ENCODE measurements at places on chromosomes 7 and 10. TPM values are rescaled to one million over a fixed set of nuclear protein-coding genes. Genes with fewer than 3 reads are reported as not detected.

DNA sequence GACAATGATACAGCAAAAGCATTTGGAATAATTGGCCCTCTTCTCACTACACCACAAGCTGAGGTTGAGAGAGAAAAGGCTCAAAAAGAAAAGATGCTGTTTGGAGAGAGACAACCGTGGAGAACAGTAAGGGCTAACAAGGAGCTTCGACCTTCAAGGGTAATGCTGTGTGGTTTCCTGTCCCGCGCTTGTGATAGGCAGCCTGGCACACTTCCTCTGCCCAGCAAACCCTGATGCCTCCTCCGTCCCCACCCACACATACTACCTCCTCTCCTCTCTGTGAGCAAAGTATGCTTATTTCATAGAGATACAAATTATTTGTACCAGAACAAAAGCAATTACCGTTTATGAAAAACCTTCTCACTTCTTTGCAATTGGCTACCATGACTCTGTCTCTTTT is 755.4 kb downstream of the KCNMA1 start:
- no peak for DNase-seq

GRCh38 chr10:80518807-80519360 is 18.8 kb upstream of the SH2D4B start:
- no peak for DNase-seq

DNA sequence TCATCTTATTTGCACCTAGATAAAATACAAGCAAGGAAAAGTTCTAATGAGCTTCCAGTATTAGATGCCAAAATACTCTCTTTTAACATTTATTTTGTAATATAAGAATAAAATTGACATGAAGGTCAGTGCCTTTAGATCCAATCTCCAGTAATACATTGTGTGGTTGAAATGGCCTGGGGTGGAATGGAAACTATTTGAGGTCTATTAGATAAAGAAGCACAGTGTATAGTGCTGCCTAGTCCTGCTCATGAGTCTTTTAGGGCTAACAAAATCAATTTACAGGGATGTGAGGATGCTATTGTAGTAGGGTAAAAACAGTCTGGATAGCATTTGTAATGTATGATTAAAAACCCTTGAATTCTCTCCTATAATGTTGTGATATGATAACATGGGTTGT is 84.5 kb upstream of the ETV1 start:
- no peak for DNase-seq

DNA sequence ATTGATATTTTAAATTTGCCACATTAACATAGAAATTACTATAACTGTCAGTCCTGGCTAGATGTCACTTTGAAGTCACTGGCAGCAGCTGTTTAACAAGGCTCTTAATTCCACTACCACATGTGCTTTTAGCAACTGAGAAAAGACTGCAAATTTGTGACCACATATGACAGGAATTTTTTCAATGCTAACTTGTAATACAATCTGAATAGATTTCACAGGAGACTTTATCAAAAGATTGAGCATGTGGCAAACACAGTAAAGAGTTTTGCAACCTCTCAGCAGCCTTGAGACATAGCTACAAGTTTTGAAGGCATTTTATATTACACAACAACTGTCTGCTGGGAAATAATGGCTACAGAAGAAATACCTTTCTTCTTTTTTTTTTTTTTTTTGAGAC is 73.0 kb downstream of the MICU1 start:
- DNase-seq, result no peak

DNA sequence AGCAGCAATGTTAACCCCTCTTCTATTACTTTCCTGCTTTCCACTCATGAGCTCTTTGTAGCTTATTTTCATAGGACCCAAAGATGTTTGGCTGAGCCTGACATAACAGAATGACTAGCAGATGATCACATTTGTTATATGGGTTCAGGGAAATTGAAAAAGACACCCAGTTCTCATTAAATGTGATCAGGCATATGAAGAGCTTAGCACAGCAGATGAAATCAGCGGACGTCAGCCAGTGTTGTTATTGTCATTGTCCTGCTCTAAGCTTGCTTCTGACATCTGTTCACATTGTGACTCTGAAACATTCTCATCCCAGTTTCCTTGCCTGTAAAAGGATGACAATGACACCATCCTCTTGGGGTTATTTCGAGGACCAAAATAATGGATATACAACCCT is 43.5 kb downstream of the FAM241B start:
- DNase-seq, result no peak

EPHA1 gene
- 0.26 TPM for polyA plus RNA-seq

DNA sequence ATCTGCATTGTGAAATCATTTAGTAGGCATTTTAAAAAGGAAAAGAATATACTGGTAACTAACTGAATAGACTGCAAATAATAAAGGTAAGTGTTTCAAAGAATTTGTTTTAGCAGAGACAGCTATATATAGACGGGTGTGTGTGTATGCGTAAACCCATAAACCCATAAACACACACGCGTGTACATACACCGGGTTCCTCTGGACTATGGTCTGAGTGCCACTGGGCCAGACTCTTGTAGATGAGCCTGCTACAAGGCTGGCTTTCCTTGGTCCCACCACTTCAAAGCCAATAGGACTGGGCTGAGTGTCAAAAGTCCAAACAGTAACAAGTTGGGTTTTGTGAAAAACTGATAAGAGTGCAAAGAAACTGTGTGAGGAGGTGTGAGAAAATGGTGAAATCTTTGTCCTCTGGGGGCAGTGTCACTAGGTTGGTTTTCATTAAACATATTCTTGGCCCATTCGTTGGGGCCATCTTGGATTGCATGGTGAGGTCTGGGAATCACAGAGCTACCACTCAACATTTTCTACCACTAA is 39.8 kb downstream of the GNA12 start:
- no peak for DNase-seq

GRCh38 chr7:16055263-16055976 is 365.9 kb downstream of the CRPPA start:
- DNase-seq, result no peak

ITPRID1 gene
- polyA plus RNA-seq, result not detected

DNA sequence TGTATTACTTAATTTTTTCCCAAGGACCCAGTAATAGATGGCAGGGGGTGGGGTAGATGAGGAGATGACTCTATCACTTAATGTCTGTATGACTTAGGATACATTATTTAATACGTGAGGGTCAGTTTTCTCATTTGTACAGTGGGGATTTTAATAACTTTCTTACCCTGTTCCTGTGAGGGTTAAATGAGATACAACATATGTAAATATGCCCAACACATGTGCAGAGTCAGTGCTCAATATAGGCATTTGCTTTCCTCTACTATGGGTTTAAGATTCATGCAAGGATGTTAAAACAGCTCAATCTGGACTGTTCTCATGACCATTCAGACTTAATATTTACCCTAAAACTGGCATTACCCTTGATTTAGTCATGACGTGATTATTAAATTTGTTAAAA is 31.2 kb downstream of the ST7 start:
- no peak for DNase-seq

HGF gene
- 1.5 TPM for polyA plus RNA-seq

SEMA3D gene
- polyA plus RNA-seq, result 48.7 TPM

GRCh38 chr10:34480345-34480744 is 334.8 kb downstream of the PARD3 start:
- DNase-seq, result no peak

DNA sequence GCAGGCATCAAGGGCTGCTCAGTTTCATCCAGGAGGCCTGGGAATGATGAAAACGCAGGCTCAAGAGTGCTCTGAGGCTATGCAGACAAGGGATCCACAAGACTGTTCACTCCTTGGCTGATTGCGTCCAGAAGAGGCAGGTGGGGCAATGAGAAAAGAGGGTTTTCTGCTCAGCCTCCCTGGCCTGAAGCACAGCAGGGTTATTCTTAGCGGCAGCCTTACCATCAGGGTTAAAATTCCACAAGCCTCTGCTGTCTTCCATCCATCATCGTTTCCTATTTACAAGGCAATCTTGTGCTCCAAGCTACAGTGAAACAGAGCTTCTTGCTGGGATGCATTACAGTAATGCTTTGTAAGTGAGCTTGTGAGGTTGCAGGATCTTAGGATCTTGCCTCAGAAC is 129.4 kb upstream of the SHH start:
- no peak for DNase-seq

GRCh38 chr10:67669978-67670377 is 26.0 kb downstream of the CTNNA3 start:
- no peak for DNase-seq

DNA sequence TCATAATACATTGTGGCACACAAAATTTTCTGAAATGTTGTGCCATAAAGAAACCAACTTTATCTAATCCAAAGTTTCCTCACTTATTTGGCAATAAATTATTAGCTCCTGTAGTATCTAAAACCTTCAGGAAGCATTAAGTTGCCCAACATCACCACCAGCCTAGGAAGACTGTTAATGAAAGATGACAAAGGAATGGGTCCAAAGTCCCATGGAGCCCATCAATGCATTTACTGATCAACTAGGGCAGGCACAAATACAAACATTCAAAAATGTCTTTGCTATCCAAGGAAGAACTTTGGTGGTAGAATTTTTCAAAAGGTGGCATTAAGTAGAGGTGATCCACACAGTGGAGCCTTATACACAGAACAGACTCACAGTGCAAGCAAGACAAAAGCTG is 4.5 kb downstream of the GRB10 start:
- DNase-seq, result no peak

DNA sequence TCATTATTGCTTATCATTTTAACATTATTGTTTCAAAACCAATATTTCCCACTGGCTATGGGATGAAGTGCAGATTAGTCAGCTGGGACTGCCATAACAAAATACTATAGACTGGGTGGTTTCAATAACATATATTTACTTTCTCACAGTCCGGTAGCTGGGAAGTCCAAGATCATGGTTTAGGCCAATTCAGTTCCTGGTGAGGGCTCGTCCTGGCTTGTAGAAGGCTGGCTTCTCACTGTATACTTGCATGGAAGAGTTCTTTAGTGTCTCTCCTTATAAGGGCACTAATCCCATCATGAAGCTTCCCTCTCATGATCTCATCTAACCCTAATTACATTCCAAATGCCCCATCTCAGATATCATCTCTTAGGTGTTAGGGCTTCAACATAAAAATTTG is 101.3 kb downstream of the CHRM2 start:
- DNase-seq, result no peak

ADAM22 gene
- 4.8 TPM for polyA plus RNA-seq

NRCAM gene
- polyA plus RNA-seq, result 1.1 TPM

C10orf53 gene
- not detected for polyA plus RNA-seq

GRCh38 chr7:114021135-114021534 is 102.3 kb upstream of the PPP1R3A start:
- no peak for DNase-seq

- no peak for DNase-seq
Observed at GRCh38 chr10:92967641-92968040, 93.0 kb upstream of the CYP26C1 start.

DNA sequence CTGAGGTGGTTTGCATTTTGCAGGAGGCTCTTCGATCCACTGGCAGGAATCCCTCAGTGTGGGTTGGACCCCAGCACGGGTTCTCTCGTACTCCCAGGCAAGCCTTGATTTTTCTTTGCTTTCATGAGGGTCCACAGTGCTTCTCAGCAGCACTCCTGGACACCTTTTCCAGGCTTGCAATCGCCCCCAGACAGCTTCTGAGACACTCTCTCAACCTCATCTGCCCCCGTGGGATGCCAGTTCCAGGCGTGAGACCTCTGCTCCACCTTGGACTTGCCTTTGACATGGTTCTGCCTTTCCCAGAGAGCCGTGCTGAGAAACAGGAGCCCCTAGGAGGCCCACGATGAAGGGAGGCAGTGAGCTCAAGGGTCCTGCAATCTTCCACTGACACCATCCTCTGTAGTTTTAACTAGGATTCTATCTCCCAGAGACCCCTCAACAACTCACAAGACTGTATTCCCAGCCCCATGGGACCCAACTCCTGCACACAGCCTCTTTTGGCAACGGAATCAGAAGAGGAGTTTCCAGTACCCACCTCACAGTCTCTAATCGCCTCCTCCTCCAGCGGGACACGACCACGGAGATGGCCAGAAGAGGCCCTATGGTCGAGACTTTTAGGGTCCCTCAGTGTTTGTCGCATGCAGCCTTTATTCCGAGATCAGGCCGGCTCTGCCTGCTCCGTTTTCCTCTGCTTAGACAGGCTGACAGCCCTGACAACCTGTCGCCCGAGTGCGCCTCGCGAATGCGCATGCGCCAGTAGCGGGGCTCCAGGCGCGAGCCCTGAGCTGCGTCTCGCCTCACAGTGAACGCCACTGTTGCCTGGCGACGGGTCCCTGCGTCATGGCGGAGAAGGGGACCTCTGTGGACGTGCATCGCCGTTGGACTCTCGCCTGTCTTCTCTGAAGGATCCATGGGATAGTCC is 26.0 kb upstream of the ZNF273 start:
- DNase-seq, result peak; percentile 100

DNA sequence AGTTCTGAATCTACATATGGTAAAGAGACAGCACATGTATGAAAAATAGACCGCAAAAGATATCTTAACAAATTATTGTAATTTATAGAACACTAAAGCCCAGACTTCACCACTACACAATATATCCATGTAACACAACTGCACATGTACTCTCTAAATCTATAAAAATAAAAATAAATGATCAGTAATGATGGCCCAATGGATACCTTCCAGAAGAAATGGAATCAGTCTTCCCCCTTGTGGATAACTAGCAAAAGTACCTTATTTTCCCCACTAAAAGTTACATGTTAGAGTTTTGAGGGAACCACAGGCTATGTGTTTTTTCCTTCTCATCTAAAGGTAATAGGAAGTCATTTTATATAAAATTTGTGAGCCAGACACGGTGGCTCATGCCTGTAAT is 25.7 kb downstream of the C7orf25 start:
- peak; percentile 41 for DNase-seq

DNA sequence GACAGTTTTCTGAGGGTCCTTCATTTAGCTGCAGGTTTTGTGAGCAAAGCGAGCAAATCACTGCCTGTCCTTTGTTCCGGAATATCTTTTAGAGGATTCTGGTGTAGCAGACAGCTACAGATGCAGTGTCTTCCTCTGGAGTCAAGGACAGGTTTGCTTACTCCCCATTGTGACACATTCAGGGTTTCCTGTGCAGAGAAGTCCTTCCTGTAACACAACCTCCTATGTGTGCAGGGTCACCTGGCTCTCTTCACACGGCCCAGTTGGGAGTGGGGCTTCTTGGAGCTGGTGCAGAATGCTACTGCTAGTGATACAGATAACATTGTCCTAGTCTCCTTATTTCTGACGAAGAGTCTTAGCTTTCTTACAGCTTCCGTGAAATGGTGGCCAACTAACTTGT is 47.9 kb downstream of the RBM33 start:
- DNase-seq, result no peak

NPC1L1 gene
- not detected for polyA plus RNA-seq

CYP26C1 gene
- not detected for polyA plus RNA-seq

CPED1 gene
- 4.4 TPM for polyA plus RNA-seq

GRCh38 chr10:44390585-44391072 is 5.7 kb upstream of the CXCL12 start:
- DNase-seq, result no peak

GRM3 gene
- not detected for polyA plus RNA-seq

- peak; percentile 79 for DNase-seq
Observed at GRCh38 chr7:16421333-16422102, at the start of gene CRPPA. TSS of gene CRPPA (minus strand) at chr7:16421538. CDS start at chr7:16421322, 216 bp downstream.

GRCh38 chr7:96021568-96021967 is 249.2 kb downstream of the DYNC1I1 start:
- DNase-seq, result no peak

MYL10 gene
- not detected for polyA plus RNA-seq

EZH2 gene
- polyA plus RNA-seq, result 32.7 TPM
